ENCODE measurements at places on chromosomes 16 and 17.

GRCh38 chr17:45742251-45742650, 41.9 kb upstream of the CRHR1 start:
- DNase-seq = peak; percentile 26

GRCh38 chr17:71164561-71164960, 956.3 kb upstream of the SOX9 start:
- no peak for DNase-seq

DNA sequence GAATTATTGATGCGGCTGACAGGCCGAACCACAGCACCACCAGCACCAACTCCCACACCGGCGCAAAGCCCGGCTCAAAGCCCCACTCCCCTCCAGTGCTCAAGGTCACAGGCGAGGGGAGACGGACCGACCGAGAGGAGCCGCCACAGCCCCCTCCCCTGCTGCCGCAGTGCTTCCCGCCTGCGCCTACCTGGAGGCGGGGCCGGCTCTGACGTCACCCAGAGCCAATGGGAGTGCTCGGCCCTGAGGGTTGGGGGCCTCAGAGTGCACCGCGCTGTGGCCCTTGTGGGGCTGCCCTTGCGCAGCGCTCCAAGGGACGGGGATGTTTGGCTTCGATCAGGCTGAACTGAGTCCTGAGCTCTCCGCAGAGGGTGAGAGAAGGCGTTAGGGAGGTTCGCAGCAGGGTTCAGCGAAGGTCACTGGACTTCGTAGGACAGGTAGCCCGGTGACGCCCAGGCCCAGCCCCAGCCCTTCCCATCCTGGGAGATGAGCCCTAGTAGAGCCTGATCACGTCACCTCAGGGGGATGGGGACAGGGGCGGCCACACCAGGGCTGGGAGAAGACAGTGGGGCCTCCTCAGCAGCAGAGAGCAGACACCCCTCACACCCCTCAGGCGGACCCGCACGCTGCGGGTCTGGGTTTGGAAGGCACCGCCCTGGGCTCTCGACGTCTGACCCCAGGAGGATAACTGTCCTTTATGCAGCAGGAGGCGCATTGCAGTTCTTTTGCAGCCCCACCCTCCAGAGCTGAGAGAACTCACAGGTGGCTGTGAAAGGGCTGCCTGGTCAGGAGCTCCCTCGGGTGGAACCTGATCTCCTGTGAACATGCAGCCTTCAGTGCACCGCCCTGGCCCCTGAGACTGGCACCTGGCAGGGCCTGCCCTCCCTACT, 1.5 kb downstream of the NDRG4 start:
- peak; percentile 72 for DNase-seq

DNA sequence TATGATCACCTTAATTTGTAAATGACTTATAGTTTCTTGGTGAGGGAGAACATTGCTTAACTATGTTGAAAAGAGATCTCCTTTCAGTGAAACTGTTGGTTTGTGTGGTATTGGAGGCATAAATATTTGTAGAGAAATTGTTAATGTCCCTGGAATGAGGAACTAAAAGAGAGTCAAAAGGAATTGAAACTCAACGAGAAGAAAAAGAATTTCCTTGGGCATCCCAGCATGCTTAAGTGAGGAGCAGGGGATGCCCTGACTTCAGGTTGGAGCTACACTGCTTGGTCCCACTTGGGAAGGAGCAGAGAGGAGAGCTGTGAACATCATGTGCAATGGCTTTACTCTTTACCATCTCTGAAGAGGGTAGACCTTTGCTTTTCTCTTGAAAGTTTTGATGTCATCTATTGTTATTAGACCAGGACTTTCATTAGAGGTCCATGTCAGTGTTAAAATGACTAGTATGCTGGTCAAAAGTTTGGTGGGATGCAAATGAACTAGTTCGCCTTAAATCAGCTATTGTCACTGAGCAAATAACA, 21.7 kb downstream of the KRT23 start:
- no peak for DNase-seq

GRCh38 chr17:15432807-15433611, 34.4 kb downstream of the CDRT4 start:
- no peak for DNase-seq

DNA sequence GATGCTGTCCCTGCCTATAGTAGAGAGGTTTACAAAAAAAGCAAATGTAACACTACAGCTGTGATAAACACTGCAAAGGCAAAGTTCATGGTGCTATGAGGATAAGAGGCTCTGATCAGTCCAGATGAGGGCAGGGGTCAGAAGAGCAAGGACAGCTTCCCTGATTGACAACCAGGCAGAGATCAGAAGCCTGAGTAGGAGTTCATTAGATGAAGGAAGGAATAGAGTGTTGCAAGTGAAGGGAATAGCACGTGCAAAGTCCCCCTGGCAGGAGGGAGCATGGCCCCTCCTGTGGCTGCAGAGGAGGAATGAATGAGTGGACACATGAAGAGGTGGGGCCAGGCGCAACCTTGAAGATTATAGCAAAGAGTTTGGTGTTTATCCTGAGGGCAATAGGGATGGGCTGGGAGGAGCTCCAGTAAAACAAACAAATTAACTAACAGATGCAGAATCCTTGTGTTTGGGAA, 208.4 kb upstream of the IRX5 start:
- DNase-seq = no peak

GRCh38 chr17:39962642-39963220, at the start of gene GSDMA:
TSS of gene GSDMA (plus strand) at chr17:39963004. CDS start at chr17:39965688, 2,684 bp downstream.
- DNase-seq = no peak

GRCh38 chr16:23194497-23195221, 12.1 kb downstream of the SCNN1G start:
- DNase-seq = no peak

DNA sequence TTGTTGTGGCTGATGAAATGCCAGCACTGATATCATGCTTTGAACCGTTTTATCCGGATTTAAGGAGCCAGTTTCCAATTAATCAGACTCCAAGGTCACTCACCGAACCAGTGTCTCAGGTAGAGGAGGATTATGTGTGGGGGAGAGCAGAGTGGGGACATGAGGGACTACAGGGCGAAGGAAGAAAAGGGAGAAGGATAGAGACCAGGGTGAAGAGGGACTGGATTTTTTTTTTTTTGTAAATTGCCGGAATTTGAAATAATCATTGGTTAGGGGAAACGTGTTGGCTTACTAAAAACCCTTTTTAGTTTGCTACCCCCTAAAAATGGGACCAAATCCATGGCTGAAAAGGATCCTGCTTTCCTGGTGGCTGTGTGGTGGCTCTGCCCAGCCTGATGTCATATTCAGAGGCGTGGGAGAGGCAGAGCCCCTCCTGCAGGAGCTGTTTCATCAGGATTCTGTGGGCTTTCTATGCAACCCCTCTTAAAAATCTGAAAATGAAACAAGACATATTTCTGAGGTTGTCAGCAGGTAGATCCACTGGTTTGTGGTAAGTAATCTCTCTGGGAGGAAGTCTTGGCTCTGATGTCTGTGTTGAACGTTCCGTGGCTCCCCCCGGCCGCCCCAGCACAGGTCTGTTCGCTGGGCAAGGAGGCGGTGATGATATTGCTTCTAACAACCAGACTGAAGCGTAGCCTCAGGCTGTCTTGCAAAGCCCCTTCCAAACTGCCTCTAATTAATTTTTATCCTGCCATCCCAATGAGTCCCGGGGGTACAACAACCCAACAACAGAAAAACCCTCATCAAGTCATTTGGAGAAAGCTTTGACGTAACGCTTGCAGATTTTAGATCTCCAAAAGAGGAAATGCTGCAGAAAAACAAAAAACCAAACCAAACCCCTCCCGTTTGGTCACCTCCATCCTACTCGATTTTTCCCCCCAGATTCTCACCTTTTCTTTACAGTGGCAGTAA, 143.0 kb upstream of the ZFHX3 start:
- DNase-seq = no peak

DNA sequence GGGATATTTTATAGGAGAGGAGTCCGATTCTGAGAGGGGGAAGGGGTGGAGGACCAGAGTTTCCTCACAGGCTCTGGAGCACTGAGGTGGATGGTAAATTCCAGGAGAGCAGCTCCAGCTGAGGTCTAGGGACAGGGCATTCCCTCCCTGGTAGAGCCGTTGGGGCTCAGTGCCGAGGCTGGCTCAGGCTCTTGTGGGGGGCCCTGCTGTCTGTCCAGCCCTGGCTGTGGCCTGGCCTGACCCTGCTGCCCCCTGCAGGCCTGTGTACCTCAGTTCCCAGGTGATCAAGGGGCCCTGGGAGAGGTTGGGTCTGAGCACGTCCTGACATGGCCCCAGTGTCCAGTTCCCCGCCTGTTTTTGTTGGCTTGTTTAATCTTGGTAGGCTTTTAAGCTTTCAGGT, 16.8 kb downstream of the ZNF750 start:
- DNase-seq = no peak

GRCh38 chr17:13833921-13834320, 232.2 kb upstream of the HS3ST3A1 start:
- DNase-seq = no peak
